ENCODE measurements at places on chromosomes 12 and 14.

GRCh38 chr14:90848944-90849731, 32.9 kb upstream of the TTC7B start:
- DNase-seq, result no peak

GRCh38 chr14:90615517-90616060, 200.6 kb downstream of the TTC7B start:
- DNase-seq, result peak; percentile 64

DNA sequence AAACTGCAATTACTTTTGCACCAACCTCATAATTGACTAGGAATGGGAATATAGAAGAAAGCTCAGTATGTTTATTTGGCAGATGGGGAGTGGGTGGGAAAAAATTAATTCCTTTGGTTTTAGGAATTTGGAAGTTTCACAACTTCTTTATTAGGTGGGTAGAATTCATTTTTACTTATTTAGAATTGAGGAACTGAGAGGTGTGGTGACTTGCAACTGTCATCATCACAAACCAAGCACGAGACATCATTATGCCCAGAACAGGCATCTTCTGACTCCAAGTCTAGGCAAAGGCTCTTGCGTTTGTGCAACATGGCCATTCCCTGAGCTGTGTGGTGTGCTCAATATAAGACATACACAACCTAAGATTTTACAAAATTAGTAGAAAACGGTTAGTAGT, 380.0 kb downstream of the ATP23 start:
- no peak for DNase-seq

DNA sequence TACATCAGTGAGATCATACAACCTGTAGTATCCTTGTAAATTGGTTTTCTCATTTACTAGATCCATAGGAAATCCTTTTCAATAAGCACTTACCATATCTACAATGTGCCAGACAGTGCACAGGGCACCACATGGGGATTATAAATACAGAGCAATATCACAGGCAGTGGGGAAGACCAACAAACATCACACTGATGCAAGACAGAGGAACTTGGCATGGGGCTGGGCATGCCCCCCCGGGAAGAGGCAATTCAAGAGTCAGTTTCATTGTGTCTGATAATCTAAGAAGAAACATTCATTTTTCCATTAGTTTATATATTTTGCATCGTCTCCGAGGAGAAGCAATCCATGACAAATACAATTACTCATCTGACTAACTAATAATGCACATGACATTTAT, 16.2 kb downstream of the NT5DC3 start:
- DNase-seq, result no peak

GRCh38 chr12:109632342-109632741, 58.7 kb downstream of the MVK start:
- no peak for DNase-seq

- DNase-seq, result peak; percentile 25
Observed at GRCh38 chr14:77804592-77804991, 4.7 kb downstream of the ADCK1 start.

DNA sequence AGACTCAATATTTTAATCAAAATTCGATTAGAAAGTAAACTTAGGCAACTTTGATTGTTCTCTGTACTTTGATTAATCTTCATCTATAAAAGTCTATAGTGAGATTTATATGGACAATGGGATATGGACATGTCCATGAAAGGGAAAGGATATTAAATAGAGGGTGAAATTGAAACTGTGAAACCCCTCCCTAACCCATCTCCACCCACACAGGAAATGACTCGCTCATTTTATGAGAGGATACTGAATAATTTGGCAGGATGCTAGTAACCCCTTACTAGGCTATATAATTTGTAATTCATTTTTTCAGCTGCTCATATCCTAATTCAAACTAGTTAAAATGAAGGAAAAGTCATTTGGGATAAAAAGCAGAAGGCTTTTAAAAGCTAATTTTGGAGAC, 328.0 kb upstream of the ATP2B1 start:
- no peak for DNase-seq

DNA sequence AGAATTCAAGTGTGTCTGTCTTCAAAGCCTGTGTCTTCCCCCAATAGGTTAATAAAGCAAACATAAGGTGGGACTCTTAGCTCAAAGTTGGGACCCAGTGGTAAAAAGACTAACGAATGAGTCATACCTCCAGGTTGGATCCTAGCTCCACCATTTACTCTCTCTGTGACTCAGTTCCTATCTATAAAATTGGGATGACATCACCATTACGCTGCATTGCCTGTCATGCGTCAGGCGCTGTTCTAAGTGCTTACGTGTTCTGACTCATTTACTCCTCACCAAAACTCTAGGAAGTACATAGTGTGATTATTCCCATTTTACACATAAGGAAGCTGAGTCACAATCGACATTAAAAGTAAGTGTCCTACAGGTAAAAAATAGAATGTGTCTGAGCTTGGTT, 915.8 kb downstream of the VRK1 start:
- no peak for DNase-seq

DNA sequence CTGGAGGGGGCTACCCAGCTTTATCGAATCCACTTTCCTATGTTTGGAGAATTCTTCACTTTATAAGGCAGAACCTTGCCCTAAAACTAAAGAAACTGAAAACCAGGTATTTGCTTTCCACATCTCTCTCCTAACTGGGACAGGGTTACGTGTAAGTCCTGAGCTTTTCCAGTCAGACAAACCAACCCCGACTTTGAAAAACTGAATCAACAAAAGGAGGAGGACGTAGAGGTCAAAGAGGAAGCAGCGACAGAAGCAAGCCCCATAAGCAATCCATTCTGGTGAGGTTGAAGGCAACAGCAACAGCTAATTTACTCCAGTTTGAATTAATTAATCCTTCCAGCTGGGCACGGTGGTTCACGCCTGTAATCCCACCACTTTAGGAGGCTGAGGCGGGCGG, 47.2 kb downstream of the LRP6 start:
- DNase-seq, result no peak

DNA sequence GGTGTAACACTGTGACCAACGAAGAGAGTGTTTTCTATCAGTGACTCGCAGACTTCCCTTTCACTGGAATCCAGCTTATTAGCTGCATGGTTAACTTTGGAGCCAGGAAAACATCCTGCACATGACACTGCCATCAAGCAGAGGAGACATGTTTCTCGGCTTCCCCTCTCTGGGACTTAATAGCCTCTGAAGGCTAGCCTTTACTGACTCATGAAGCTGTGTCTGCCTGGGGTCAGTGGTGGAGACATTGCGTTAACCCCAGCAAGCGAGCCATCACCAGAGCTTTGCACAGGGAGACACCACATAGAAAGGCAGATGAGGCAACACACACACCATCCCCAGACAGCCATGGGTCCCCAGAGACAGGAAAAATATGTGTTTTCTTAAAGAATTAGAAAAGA, 126.9 kb upstream of the PRICKLE1 start:
- DNase-seq, result no peak

DNA sequence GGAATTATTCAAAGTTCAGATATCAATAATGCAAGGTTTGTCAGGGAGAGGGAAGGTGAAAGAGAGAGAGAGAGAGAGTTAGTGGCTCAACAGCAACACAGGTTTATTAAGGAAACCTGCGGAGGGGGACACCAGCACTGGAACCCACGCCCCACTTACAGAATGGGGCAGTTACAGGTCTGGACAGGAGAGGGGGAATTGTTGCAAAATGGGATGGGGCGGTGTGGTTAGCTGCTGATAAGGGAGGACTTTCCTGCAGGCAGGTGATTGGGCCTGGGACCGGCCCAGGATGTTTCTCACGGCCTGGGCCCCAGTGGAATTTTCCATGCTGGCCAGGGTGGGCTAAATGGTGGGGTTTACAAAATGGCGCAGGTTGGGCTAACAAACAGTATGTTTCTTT, 278.2 kb upstream of the SLC16A7 start:
- DNase-seq, result no peak

- DNase-seq, result peak; percentile 49
Observed at GRCh38 chr12:48818831-48819590, 715 bp downstream of the CACNB3 start.

DNA sequence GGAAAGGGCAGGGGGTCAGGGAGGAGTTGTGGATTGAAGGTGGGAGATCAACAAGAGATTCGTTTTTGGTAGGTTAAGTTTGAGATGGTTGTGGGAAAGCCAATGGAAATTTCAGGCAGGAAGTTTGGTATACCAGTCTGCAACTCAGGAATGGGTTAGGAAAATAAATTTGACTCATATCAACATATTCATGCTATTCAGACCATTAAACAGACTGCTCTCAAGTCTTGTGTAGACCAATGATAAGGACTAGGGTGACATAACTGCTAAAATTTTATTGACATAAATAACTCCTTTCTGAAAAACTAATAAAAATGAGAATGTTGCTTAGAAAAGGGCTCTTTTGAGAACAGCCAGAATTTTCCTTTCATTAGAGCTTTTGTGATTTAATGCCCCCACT, 60.0 kb downstream of the PLEKHA5 start:
- DNase-seq, result no peak

GRCh38 chr14:68607081-68607866, 185.6 kb downstream of the ZFP36L1 start:
- DNase-seq, result no peak

DNA sequence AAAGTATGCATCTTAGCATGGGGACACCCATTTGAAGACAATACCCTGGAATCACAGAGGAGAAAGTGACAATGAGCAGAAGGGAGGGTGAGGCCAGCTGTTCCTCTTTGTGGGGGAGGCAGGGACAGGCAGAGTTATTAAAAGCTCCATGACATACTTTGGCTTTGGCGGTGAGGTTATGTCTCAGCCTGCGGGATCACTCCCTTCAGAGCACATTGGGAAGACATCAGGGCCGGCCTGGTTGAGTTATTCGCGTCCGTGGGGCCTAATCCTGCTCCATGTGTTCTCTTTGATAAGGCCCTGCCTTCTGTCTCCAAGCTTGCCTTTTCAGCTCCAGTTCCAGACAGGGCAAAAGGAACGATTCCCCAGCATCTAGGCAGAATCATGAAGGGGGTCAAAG, 98.8 kb upstream of the NTF3 start:
- DNase-seq, result no peak

DNA sequence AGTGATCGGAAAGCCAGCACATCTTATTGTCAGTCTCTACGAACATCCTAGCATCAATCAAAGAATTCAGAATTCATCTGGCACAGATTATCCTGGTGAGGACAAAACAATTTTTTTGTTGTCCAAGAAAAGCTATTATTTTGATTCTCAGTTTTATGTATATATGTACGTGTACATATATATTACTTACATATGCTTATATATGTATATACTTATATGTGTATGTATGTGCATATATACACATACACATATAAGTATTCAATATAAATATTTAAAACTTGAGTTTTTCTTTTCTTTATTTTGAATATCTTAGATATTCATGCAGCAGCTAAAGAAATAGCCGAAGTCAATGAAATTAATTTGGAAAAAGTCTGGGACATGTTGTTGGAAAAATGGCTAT, 77.9 kb downstream of the KNTC1 start:
- DNase-seq, result no peak

GRCh38 chr14:100644784-100645183, 57.6 kb upstream of the BEGAIN start:
- no peak for DNase-seq

- peak; percentile 85 for DNase-seq
Observed at GRCh38 chr14:69034612-69035262, 55.6 kb upstream of the ACTN1 start.

DNA sequence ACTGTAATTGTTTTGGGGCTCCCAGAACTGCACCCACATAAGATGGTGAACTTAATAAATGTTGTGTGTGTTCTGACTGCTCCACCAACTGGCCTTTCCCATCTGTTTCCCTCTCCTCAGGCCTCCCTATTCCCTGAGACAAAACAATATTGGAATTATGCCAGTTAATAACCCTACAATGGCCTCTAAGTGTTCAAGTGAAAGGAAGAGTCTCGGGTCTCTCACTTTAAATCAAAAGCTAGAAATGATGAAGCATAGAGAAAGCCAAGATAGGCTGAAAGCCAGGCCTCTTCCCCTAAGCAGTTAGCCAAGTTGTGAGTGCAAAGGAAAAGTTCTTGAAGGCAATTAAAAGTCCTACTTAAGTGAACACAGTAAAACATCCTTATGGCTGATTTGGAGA, 13.4 kb downstream of the ACOT6 start:
- peak; percentile 6 for DNase-seq

DNA sequence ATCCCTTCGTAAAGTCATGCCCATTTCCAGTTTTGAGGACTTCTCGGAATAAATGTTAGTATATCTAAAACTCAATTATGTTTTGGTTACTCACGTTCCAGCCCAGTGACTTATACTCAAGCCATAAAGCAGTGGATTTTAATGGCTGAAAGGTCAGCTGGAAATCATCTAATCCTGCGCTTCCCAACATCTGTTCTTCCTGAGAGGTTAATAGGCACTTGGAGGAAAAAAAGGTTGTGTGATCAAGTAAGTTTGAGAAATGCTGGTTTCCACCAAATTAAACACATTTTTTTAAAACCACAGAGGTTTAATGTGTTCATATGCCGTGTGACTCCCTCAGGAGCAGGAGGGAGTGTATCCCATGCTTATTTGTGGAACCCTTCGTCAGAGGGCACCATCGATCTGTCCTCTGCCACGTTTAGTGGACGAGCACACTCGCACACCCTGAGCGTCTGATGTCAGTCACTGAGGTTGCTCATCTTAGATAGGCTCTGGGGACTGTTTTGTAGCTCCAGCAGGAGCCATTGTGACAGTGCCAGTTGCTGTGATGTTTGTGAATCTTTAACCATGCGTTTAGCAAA, 41.4 kb downstream of the FBXL14 start:
- DNase-seq, result no peak

All from dermis microvascular lymphatic vessel endothelial cell (primary cell).